ENCODE measurements at places on chromosomes 5 and 9. TPM values are rescaled to one million over a fixed set of nuclear protein-coding genes. Genes with fewer than 3 reads are reported as not detected.
A peak's percentile ranks its signal among the peaks of the same experiment; 100 is the strongest.

DNA sequence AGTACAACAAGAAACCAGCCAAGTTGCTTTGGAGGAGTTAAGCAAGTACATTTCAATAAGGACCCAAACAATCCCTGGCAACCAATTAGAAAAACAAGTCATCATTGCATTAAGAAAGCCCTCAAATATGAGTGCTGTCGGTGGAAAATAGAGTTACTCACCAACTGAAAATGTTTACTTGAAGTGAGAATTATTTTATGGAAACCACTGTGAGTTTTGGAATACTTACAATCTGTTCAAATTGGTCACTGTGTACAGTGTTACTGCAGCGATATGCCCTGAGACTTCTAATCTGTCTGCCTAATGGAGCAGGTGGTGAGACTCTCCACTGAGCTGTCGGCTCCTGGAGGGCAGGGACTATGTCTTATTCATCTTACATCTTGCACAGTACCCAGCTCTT is 1073.2 kb upstream of the DMAC1 start:
- no peak for DNase-seq

The SHROOM1 gene
- 15.8 TPM for total RNA-seq

DNA sequence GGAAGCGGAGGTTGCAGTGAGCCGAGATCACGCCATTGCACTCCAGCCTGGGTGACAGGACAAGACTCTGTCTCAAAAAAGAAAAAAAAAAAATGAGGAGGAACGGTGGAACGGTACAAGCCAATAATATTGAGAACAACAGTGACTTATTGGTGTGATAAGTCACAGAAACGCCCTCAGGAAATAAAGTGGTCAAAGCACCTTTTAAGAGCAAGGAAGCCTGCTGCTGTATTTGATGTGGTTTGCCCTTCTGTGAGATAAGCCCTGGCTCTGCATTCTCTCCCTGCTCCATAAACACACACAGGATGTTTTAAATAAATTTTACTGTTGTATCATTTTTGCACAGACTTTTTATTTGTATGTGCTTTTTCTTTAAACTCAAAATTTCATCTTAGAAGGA is 269.9 kb upstream of the MSX2 start:
- no peak for DNase-seq

- no peak for DNase-seq
These were observed 307.7 kb upstream of the ZNF608 start for GRCh38 chr5:125054146-125054545.

DNA sequence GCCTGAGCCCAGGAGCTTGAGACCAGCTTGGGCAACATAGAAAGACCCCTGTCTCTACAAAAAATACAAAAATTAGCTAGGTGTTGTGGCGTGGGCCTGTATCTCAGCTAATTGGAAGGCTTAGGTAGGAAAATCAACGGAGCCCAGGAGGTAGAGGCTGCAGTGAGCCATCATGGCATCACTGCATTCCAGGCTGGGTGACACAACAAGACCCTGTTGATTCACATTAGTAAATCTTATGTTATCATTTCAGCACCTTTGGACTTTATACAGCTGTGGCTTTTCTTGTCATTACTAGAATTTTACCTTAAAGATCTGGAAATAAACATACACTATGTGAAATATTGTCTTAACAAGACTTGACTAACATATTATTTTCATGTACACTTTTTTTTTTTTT is 185.0 kb downstream of the ZNF608 start:
- no peak for DNase-seq

- no peak for DNase-seq
These were observed 16.4 kb upstream of the FBP1 start for GRCh38 chr9:94655739-94656138.

GRCh38 chr5:10525124-10525495 is 38.8 kb upstream of the ANKRD33B start:
- DNase-seq, result no peak

GRCh38 chr5:32566319-32567111 is 18.8 kb upstream of the SUB1 start:
- no peak for DNase-seq

DNA sequence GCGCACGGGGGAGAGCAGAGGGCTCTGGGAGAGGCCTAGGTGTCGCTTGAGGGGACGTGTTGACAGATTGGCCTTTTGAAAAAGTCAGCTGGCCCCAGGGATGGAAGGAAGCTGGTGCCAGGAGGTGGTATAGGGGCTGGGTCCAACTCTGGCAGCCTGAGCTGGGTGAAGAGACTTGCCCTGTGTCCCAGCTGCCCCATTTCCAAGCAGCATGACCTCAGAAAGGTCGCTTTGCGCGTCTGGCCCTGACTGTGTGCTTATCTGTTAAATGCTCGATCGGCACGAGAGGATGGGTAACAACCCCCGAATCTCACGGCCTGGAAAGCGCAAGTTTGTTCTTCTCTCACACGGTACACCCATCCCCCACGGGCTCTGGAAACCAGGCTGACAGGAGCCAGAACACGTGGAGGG is 31.2 kb upstream of the LAMC3 start:
- DNase-seq, result no peak

DNA sequence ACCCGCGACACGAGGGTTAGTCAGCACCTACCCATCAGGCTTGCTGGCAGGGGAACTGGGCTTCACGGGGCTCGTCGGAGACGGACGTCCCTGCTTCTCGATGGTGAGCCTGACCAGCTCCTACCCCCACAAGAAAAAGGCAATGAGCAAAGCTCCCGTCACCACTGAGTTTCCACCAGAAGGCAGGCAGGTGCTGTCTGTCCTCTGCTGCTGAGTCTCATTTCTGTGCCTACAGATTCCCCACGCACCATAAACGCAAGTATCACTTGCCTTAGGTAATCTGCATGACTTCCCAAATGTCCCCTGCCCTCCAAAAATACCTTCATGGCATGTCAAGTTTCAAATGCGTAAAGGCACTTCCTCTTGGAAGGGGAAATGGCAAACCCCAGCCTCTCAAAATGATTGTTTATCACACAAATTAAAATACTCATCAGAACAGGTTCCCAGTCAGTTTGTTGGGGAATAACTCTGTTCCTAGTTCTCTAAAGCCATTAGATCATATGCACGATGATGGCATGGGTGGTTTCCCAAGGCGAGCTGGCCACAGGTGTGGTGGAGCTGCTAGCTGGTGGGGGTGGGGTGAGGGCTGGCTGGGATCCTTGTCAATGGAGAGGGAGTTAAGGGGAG is 85.0 kb downstream of the PRRT1B start:
- no peak for DNase-seq

DNA sequence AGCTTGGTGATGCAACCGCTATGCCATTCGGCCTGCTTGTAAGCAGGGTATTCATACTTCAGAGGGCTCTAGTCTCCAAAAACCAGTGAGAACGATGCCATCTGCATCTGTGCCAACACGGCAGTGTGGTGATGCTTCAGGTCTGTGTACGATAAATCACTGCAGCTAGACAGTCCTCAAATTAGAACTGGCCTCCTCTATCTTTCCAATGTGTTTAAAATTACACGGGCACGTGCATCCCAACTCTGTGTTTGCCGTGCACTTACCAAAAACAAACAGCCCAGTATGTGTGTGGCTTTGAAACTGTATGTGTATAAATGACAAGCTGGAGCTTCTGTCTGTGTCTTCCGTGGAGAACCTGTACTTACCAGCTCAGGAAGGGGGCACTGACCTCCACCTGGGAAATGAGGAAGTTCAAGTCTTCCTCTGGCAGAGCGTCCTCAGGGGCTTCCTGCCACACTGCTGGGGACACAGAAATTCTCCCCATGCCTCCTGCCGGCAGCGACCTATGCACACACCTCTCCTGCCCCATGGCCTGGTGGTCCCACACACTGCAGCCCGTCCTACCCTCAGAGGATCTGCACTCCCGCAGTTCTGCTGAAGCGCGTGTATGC is 12.3 kb downstream of the MED10 start:
- DNase-seq, result no peak

The RASEF gene
- 26.7 TPM for total RNA-seq

GRCh38 chr5:91211997-91212713 is 171.0 kb downstream of the ARRDC3 start:
- DNase-seq, result no peak

DNA sequence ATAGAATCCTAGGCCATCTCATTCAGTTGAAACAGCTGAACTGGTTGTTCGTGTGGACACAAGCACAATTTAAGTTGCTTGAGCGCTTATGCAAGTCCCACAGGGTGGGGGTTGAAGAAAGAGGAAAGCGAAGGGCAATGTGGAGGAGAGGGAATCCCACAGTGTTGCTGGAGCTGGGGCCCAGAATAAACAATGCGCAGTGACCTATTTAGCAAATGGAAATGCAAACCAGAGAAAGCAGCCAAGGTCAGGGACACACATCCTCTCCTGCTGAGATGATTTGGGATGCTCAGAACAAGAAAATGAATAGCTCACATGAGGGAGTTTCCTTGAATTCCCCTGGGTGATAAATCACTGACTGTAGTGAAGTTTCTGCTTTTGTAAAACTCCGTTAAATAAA is 838.3 kb downstream of the TLE4 start:
- no peak for DNase-seq

DNA sequence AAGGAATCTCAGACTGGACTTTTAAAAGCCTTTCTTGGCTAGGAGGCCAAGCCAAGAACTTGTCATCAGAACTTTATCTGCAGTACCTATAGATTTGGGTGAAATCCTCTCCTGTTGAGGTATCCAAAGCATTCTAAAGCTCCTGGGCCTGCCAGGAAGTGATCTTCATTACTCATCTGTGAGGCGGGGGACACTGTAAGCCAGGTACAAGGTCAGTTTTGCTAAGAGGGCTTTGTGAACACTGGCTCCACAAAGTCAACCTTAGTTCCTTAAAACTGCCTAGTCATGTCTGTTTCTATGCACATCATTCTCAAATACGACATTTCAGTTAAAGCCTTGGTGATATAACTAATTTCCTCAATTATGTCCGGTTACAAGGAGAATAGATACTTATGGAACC is 236.7 kb downstream of the PIK3R1 start:
- DNase-seq, result no peak

DNA sequence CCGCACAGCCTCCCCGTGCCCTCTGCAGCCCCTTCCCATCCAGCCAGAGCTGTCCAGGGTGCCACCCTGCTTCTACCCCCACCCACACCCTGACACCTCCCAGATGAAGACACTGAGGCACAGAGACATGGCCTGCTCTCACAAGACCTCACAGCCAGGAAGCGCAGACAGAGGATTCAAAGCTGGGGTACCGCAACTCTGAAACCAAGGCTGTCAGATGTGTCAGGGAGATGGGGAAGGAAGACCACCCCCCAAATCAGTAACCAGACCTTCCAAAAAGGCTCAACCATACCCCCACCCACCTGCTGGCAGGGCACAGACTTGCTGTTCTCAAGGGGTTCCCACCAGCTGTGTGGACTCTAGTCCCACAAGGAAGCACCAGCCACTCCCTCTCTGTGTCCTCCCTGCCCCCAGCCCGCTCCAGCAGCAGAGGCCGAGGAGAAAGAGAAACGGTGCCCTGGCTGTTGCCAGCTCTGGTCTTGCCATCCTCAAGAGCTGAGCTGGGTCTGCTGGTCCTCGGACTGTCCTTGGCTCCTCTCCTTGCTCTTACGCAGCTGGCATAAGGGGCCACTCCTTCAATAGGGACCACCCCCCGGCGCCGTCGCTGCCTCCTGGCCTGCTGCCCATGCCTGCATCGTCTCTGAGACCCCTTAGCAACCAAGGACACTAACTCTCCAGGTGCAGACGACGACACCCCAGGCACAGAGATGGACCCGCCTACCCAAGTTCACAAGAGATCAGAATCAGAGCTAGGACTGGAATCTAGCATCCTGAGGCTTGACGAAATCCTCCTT is 699 bp downstream of the AKNA start:
- DNase-seq, result no peak

The OR1J4 gene
- not detected for total RNA-seq

DNA sequence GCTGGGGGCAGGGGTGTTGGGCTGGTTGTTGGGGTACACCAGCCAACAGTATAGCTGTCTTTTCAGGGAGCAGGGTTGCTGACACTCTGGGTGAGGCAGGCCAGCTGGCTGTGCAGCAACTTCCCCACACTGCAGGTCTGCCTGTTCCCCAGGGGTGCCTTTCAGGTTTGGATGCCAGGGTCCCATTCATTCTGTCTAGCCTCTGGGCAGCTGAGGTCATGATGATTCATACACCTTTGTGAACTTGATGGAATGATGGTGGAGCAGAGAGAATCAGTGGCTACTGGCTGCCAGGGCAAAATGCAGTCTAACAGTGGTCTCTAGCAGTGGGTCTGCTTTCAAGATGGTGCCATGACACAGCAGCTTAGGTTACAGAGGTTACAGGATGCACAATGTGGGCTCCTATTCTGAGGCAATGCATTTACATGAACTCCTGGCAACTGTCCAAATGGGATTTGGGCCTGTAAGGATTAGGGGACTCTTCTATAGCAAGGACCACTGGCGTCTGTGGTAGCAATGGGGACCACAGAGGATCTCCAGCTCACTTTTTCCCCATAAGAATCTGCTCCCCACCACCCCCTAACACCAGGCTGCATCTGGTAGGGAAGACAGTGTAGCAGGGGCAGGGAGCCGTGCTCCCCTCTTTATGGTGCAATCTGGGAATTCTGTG is 103.7 kb downstream of the FEM1C start:
- no peak for DNase-seq

The CMYA5 gene
- 2.7 TPM for total RNA-seq

The GLDC gene
- total RNA-seq, result 0.41 TPM

The BHMT2 gene
- 4.8 TPM for total RNA-seq

GRCh38 chr5:59588922-59589321 is 304.6 kb downstream of the PDE4D start:
- no peak for DNase-seq

GRCh38 chr9:98808875-98809274 is 1.4 kb downstream of the GALNT12 start:
- DNase-seq, result no peak

The PAEP gene
- total RNA-seq, result not detected

The ADAMTSL1 gene
- 3.0 TPM for total RNA-seq

The TEK gene
- total RNA-seq, result 20.3 TPM

- DNase-seq, result peak; percentile 97
These were observed 51.0 kb downstream of the SH3PXD2B start for GRCh38 chr5:172403189-172403796.

The RBM22 gene
- 48.1 TPM for total RNA-seq

The PCDHB12 gene
- 2.6 TPM for total RNA-seq

The TAF11L11 gene
- total RNA-seq, result not detected

- DNase-seq, result no peak
These were observed 63.7 kb upstream of the RICTOR start for GRCh38 chr5:39137819-39138451.
